ENCODE measurements at places on chromosomes 2 and 18.
A peak's percentile ranks its signal among the peaks of the same experiment; 100 is the strongest.

- DNase-seq: peak; percentile 48
Measured at GRCh38 chr2:148813603-148814065, 61.4 kb upstream of the KIF5C start.

DNA sequence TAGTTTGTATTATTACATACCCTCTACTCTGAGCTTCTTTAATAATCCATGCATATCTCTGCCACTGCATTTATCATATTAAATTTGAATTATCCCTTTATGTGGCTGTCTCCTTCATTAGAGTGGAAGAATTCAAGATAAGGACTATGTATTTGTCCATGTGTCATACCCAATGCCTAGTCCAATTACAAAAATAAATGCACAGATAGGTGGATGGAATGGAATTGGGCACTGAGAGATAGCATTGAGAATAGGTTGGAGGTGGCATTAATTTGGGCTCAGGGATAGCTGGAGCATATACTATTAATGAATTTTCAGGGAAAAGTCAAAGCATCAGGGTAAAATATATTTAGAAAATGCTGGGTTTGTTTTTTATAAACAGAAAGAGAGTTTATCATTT lies 893.2 kb downstream of the EPHA4 start:
- DNase-seq: no peak

DNA sequence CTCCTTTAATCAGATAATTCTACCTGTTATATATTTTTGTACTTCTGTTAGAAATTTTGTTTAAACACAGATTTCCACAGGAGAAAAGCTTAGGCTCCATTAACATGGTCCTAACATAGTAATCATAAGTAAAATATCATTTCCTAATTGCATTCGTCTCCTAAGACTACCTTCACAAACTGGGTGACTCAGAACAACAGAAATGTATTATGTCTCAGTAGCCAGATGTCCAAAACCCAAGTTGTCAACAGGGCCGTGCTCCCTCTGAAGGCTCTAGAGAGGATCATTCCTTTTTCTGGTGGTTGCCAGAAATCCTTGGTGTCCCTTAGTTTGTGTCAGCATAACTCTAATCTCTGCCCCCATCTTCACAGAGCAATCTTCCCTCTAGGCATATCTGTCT lies 5.4 kb downstream of the FBXO15 start:
- DNase-seq: no peak

DNA sequence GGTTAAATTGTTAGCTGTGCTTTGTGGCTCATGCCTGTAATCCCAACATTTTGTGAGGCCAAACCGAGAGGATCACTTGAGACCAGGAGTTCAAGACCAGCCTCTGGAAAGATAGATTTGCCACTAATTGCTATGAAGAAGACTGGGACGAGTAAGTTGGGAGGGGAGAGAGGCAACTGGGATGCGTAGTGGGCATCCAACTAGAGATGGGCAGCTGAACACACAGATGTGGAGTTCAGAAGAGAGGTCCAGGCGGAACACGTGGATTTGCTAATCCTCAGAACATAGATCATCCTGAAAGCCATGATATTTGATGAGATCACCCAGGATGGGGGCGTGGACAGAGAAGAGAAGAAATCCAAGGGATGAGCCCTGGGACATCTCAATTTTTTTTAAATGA lies 48.7 kb downstream of the CYP26B1 start:
- no peak for DNase-seq

DNA sequence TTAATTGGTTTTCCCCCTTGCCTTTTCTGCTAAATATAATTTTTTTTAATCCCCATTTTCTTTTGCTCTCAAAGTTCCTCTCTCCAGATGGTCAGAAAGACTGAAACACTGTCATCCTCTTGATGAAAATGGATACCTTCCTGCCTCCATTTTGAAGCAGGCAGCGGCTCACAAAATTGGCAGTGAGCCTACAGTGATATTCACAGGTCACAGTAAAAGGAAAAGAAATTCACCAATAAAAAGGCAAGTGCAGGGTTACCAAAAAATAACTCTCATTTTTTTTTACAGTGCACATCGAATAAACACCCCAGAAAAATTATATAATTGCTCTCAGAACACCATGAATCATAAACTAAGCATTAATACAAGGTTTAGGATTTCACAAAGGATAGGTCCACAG lies 307.5 kb downstream of the TCF4 start:
- no peak for DNase-seq

- DNase-seq: no peak
Measured at GRCh38 chr2:12970861-12971260, 254.1 kb downstream of the TRIB2 start.

DNA sequence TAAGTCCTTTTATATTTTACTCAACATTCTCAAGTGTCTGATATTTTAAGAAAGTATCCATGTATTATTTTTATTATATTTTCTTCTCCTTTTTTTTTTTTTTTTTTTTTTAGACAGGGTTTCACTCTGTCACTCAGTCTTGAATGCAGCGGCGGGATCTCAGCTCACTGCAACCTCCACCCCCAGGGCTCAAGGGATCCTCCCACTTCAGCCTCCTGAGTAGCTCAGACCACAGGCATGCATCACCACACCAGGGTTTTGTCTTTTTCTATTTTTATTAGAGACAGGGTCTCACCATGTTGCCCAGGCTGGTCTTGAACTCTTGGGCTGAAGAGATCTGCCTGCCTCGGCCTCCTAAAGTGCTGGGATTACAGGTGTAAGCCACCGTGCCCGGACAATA lies 212.1 kb downstream of the TCF4 start:
- DNase-seq: no peak

DNA sequence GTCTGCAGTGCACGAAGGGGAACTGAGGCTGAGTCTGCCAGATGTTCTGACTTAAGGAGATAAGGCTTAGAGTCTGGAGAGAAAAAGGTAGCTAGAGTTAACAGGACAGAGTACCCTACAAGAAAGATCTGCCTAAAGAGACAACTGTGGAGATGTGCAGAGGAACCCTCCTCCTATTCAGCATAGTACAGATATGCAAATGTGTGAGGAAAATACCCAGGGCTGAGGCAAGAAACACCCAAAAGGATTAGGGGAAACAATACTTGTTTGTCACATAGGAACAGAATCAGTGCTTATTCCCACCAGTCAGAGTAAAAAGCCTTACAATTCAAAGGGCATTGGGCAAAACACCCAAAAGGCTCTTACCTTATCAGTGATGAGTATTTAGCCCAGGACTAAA lies 67.8 kb downstream of the SS18 start:
- DNase-seq: no peak

DNA sequence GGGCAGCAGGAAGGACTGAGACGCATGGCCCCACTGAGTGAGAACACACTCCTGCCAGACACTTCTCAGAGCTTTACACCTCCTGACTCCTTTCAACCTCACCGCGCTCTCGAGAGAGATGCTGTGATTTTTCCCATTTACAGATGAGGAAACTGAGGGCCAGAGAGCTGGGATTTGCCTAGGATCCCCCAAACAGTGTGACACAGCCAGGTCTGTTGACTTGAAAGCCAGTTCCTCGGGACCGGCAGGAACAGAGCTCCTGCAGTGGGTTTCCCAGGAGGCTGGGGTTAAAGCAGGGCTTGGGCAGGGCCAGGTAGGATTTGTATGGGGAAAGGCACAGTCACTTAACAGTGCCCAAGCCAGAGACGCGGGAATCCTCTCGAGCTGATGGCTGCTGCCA lies 81.9 kb downstream of the STPG4 start:
- no peak for DNase-seq

- no peak for DNase-seq
Measured at GRCh38 chr2:134586326-134586965, 132.4 kb downstream of the TMEM163 start.

DNA sequence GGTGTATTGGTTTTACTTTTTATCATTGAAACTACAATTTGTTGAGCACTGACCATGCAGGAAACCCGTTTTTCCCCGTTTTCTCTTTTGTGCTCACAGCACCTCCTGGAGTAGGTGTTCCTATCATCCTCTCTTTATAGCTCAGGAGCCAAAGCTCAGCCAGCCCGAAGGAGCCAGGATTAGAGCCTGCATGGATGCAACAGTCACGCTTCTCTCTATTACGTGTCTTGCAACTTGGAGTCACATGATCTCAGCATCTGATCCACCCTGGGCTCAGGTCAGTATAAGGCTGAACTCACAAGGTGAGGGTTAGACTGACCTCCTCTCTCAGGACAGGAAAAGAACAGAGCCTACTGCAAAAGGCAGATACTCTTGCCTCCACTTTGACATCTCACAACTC lies 150.5 kb downstream of the MBP start:
- DNase-seq: no peak

DNA sequence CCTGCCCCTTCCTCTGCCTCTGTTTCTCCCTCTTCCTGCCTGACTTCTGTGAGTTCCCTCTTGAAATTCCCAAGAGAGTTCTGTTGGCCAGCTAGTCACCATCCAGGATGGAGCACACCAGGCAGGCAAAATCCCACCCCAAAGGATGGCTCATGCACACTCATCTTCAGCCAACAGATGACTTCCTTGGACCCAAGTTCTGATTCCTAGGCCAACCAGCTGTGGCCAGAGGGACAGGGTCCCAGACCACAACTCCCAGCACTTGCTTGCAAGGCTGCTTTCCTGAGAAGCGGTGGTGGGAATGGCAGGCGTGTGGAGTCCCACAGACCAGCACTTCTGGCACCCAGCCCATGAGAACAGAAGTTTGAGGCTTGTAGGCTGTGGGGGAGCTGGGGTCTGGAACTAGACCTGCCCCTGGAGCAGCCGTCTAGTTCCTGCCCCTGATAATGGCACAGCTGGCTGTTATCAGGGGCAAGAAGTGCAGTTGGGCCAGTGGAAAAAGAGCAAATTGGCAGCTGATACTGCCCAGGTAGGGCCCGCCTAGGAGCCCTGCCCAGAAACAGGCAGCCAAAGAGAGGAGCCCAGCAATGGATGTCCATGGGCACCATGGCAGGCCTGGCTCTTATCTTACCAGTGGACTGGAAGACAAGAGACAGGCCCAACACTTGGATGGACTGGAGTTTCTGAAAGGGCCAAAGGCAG lies 56.7 kb downstream of the CYP26B1 start:
- DNase-seq: no peak

DNA sequence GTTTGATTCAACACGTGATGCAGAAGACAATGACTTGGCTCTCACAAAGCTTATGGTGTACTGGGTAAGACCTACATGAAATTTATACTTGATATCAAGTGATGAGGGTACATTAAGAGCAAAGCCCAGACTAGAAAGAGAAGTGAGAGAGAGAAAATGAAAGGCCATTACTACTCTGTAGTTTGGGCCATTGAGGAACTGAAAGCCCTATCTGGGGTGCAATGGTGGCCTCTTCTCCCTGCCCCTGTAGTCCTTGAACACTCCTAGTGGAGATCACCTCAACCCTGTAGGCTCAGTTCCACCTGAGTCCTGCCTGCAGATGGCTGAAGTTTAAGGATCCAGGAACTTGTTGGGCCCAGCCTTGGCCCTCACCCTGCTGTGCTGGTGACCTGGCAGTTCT lies 569.8 kb upstream of the MEX3C start:
- no peak for DNase-seq

- no peak for DNase-seq
Measured at GRCh38 chr2:180291060-180291459, 284.0 kb upstream of the CWC22 start.

All from T-helper 22 cell (primary cell).